Right hindlimb (tissue), 1 donor: ENCODE measurements at places on chromosomes 11 and 22.
A peak's percentile ranks its signal among the peaks of the same experiment; 100 is the strongest.

- peak; percentile 27 for DNase-seq
Measured at GRCh38 chr22:50299785-50300619, 7.4 kb downstream of the PLXNB2 start.

GRCh38 chr11:75315439-75315805 lies 36.0 kb downstream of the ARRB1 start:
- DNase-seq: no peak

DNA sequence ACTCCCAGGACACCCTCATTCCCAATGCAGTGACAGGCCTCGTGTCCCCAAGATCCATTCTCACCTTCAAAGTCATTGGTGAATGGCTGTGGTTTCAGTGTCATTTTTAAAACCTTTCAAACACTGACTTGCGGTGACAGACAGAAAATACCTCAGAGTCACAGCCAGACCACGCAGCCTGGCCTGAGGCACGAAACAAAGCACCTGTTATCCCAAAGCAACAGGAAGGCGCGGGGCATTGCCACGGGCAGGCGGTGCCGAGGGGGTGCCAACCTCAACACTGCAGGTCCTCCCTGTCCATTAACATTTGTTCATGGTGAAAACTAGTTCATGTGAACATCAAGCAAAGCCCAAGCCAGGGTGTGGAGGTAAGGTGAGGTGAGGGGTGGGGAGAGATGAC lies 38.2 kb downstream of the RPUSD4 start:
- no peak for DNase-seq

DNA sequence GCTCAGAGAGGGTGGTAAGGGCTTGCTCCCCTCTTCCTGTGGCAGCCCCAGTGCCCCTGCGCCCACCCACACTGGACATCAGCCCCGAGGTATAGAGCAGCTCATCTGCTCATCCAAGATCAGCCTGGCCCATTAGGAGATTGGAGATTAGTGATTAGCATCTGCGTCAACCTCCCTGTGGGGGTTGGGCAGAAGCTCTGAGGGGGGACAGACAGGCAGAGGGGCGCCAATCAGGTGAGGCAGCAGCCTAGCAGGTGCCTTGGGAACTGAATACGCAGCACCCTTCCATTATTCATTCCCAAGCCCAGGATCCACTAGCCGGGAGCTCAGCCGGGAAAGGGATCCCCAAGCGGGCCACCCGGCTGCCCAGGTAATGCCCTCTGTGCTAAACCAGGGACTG lies 11.0 kb downstream of the SMTN start:
- peak; percentile 9 for DNase-seq

DNA sequence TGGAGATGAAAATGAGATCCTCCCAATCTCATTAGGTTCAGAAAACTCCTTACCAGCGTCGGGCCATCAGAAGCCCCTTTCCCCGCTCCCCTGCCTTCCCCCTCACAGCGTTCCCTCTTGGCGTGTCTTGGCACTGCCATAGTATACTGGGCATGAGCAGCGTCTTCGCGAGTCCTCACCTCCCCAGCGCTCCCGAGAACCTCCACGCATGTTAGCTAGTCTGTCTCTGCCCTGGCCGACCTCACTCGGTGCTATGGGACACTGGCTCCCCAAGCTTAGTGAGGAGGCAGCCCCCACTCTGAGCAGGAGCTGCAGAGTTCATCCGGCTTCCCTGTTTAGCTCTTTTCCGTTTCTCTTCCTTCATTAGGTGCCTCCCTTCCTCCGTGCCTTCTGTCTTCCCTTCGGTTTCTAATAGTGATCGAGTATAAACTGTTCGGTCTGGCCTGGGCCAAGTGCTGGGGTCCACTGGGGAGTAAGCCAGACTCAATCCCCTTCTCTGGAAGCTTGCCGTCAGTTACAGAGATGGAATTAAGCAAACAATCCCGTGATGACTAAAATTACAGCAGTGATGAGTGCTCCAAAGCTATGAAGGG lies 63.8 kb upstream of the OPCML start:
- DNase-seq: no peak

GRCh38 chr11:111361874-111362273 lies 17.2 kb downstream of the POU2AF1 start:
- DNase-seq: no peak

DNA sequence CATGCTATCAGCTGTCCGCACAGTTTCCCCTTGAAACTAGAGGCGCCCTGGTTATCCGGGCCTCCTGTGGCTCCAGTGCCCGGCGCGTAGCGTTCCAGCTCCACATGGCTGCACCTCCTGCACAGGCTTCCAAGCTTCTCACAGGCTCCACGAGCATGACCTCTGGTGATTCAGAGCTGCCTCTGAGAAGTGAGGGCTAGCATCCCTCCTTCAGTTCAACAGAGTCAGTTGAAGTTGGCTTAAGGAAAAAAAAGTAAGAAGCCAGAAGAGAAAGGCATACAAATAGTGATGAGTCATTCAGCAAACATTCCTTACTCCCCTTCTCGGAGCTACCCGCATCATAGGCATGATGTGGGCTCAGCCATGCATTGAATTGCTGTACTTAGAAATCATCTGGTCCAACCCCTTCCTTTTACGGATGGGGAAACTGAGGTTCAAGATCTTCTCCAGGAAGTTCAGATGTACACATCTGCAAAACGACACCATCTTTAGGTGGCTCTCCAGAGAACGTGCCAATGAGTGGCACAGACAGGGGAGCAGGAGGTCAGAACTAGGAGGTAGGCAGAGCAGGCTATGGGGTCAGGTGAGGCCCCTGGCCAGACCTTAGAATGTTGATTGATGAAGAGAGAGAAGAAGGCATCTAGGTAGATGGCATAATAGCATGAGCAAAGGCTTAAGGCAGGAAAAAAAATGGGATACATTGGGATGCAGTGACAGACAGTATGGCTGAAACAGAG lies 216.3 kb upstream of the TBCEL start:
- DNase-seq: no peak

DNA sequence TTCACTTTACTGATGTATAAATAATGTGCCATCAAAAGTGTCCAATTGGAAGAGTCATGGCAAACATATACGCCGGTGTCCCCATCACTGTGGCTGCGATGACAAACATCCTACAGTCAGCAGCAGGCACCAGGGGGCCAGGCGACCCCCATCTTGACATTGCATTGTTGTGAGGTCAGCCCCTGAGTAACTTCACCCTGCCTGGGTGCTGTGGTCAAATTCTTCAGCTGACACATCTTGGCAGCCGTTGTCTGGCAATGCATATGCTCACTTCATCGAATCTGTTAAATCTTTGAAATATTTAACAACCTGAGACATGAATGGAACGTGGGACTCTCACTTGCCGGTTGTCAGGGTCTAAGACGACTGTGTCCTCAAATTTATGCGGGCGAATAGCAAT lies 430.9 kb downstream of the BRD1 start:
- DNase-seq: no peak

DNA sequence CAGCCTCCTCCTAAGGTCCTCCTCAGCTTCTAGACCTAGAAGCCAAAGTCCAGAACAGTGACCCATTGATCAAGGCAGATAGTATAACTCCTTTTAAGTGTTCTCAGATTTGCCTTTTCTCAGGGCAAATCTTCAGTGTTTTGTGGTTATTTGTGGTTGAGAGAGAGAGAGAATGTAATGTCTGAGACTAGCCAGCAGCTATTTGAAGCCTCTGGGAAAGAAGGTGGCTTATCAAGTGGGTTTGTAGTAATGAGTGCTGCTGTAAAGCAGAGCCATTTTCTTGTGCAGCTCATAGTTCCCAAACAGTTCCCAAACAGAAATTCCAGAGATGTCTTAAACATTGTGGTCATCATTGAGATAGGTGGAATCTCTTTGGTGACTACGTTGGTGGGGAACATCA lies 89.5 kb downstream of the RNF169 start:
- no peak for DNase-seq

GRCh38 chr11:111344032-111344431 lies 35.0 kb downstream of the POU2AF1 start:
- DNase-seq: peak; percentile 82

GRCh38 chr22:40855071-40855978 lies 1.1 kb downstream of the ST13 start:
- DNase-seq: no peak

GRCh38 chr22:20648306-20648903 lies 125.5 kb upstream of the SERPIND1 start:
- DNase-seq: no peak

DNA sequence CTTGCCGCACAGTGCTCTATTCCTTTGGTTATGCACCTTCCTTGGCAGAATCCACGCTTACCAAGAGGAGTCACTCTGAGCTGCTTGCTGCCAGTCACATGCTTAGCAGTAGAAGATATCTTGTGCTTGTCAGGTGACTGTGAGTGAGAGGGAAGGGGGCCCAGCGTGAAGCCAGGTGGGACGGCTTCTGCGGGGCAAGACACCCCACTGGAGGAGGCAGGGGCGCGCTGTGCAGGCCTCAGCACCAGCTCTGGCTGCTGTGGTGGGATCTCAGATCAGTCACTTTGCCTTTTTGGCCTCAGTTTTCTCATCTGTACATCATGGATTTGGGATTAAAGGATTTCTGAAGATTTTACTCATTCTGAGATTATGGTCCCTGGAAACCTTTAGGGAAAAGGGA lies 63.9 kb upstream of the B3GAT1 start:
- DNase-seq: no peak

DNA sequence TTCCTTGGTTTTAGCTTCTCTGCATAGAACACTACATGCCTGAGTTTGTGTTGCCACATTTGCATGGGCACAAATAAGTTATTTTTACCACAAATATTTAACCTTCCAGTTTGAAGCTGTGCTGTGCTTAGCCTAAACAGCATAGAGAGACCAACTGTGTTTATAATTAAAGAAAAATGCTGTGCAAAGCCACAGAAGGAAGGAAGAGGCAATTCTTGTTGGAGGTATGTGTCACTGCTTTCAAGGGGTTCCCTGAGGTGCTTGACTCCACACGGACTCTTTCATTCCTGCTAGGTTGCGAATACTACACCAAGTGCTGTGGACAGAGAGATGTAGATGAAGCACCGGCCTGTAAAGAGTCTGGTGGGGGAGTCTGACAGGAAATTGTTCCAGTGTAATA lies 47.6 kb upstream of the OLFML1 start:
- DNase-seq: no peak

- DNase-seq: no peak
Measured at GRCh38 chr22:22939588-22940368, 52.2 kb downstream of the IGLL5 start.

GRCh38 chr22:17717708-17718107 lies 56.6 kb downstream of the BID start:
- no peak for DNase-seq

GRCh38 chr11:106961518-106961917 lies 56.8 kb downstream of the GUCY1A2 start:
- DNase-seq: no peak

DNA sequence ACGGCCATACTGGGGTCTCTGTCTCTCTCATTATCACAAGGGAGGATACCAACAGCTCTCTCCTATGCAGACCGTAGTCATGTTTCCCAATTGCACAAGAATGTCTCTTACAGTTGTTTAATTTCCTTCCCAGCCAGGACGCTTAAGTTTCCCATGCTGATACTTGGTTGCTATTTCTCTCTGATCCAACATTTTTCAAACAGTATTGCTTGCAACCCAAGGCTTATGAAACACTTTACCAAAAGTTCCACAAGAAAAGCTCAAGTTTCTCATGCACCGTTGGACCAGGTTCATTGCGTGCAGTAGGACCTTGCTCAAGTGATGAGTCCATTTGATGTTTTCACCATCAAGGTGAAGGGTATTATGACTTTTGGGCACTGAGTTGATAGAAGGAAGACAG lies 46.6 kb downstream of the GGTLC2 start:
- DNase-seq: no peak

GRCh38 chr11:96869207-96869606 lies 479.4 kb downstream of the JRKL start:
- DNase-seq: no peak

GRCh38 chr11:115324581-115325432 lies 179.4 kb downstream of the CADM1 start:
- no peak for DNase-seq

GRCh38 chr22:50276143-50276542 lies 6.0 kb upstream of the MAPK11 start:
- DNase-seq: peak; percentile 55

DNA sequence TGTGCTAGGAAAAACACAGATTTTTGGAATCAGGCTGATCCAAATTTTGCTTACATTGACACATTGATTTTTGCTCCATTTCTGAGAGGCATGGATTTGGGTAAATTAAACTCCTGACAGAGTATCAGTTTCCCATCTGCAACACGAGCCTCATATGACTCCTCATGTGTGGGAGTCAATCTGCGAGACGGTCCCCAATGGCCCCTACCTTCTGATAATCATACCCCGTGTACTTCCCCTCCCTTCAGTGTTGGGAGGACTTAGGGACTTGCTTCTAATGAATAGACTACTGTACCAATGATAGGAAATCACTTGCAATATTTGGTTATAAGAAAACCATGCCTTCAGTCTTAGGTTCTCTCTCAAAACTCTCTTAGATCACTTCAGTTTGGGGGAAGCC lies 302.7 kb downstream of the ETS1 start:
- DNase-seq: no peak

DNA sequence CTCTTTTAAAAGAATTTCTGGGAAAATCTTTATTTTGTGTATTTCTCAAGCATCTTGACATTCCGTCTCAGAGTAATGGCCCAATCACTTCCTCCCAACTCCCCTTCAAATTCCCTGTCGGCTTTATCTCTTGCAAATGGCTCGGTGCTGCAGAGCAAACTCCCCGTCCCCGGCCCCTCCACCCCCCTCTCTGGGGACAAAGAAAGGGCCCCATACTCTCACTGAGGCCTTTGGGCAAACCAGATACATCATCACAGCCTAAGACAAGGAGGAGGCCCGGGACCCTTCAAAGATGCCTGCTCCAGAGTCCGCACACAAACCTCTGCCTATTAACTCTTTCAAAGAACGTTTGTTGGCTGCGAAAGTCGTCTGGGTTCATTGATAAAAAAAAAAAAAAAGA lies 3.9 kb upstream of the SMIM38 start:
- DNase-seq: no peak

- DNase-seq: no peak
Measured at GRCh38 chr11:38667359-38667758, 2069.3 kb upstream of the RAG2 start.

DNA sequence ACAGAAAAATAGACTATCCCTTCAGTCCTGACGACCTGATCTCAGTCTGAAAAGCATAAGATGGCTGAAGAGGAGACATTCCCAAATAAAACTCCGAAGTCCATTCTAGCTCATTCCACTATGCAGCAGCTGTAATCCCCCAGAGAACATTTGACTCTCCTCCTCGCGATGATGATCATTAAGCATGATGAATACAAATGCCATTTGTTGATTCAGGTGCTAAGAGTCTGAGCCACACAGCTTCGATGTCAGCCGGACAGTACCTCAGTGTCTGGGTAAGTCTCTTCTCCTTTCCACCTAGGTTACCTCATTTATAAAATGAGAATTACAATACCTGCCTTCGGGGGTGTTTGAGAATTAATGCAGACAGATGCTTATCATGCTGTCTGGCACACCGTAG lies 94.8 kb downstream of the TENM4 start:
- DNase-seq: no peak

GRCh38 chr22:42608823-42609361 lies 5.8 kb downstream of the POLDIP3 start:
- DNase-seq: no peak
